NCI-H526 (cell line): ENCODE measurements at places on chromosomes 11 and 22.

DNA sequence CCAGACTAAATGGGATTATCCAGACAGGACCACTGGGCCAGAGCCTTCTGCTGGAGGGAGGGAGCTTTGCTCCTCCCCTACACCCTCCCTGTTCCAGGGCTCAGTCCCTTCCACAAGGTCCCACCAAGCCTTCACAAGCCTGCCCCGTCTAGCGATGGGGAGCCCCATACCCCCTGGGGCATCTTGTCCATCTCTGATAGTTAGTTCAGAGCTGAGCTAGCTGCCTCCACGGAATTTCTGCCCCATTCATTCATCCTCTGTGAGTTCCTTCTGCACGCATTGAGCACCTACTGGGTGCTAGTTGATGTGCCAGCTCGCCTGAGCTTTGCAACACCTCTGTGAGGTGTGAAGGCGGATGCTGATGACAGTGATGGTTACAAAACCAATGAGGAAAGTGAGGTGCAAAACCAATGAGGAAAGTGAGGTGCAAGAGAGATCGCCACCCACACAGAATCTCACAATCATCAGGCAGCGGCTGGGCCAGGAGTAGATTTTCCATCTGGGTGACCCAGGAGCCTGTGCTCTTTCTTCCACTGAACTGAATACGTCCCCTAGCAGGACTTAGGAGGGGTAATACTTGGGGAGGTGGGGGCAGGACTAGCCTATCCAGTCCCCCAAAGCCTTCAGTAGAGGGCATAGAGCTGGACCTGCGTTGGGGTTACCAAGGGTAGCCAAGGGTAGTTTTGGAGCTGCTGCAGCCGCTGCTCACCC is 21.5 kb upstream of the CBX7 start:
- no peak for DNase-seq

GRCh38 chr22:19126309-19127273 is 4.4 kb upstream of the DGCR2 start:
- DNase-seq = no peak

- peak; percentile 25 for DNase-seq
These were observed 65.5 kb upstream of the CHORDC1 start for GRCh38 chr11:90288212-90288821.

DNA sequence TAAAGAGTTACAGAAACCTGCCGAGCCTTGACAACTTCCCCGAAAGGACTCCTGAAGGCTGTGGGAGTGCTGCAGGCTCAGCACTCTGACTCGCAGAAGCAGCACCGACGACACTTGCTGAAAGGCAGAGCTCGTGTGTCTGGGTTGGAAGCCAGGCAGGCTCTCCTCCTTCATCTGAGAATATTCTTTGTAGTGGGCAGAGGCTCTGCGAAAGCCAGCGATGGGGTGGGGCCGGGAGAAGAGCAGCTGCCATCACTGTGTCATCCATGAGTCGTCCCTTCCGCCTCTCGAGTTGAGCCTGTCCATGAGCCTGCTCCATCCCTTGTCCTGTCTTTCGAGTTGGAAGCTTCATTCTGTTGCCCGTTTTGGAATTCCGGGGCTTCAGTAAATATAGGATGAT is 11.9 kb downstream of the GLB1L2 start:
- DNase-seq = no peak

DNA sequence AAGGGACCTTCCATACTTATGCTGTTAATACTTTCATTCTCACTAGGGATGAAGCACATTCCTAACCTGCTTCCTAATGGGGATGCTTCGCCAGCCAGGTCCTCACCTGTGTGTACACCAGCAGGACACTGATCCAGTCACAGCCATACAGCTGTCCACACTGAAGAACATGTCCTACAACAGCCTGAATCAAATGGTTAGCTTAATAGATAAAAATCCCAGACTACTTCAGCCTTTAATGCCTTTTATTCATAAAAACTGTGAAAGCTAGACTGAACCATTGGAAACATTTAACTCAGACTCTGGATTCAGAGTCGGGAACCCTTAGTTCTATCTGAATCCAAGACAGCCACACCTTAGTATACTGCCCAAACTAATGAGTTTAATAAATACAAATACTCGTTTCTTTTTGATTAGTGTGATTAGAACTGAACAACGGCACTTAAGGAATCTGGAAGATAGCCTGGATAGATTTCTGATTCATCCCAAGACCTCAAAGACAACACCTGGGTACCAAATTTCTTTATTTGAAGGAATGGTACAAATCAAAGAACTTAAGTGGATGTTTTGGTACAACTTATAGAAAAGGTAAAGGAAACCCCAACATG is 3.3 kb downstream of the FTH1 start:
- DNase-seq = no peak

- no peak for DNase-seq
These were observed at the start of gene ZNF280B for GRCh38 chr22:22508274-22509176. Gene ZNF280B (minus strand): TSS chr22:22508742. CDS start chr22:22489398, 19,344 bp downstream.

- no peak for DNase-seq
These were observed 2.6 kb upstream of the NCF4 start for GRCh38 chr22:36858156-36858555.

DNA sequence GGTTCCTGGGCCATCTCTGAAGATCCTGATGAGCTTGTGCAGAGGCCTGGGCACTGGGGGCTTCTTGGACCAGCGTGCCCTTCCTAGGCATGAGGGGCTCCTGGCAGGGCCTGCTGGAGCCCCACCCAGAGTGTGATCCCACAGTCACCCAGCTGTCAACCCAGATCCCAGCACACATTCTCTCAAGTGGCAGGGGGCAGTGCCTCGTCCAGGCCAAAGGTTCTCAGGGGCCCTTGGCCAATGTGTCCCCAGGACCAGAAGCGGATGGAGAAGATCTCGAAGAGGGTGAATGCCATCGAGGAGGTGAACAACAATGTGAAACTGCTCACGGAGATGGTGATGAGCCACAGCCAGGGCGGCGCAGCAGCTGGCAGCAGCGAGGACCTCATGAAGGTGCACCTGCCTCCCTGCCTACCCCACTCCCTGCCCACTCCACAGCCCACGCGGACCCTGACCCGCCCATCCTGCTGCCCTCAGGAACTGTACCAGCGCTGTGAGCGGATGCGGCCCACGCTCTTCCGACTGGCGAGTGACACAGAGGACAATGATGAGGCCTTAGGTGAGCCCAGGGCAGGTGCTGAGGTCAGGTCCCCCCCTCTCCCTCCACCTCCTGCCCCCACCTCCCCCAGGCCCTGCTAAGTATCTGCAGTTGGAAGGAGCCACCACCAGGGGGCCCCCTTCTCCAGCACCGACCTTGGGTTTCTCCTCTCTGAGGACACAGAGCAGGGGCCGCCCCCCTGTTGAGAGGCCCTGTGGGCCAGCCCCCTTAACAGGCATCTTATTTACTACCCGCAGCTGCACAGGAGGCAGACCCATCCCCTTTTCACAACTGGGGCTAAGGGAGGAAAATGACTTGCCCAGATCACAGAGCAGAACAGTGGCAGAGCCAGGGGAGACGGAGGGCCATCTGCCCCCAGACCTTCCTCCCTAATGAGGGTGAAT is 14.7 kb downstream of the GGA1 start:
- peak; percentile 46 for DNase-seq

DNA sequence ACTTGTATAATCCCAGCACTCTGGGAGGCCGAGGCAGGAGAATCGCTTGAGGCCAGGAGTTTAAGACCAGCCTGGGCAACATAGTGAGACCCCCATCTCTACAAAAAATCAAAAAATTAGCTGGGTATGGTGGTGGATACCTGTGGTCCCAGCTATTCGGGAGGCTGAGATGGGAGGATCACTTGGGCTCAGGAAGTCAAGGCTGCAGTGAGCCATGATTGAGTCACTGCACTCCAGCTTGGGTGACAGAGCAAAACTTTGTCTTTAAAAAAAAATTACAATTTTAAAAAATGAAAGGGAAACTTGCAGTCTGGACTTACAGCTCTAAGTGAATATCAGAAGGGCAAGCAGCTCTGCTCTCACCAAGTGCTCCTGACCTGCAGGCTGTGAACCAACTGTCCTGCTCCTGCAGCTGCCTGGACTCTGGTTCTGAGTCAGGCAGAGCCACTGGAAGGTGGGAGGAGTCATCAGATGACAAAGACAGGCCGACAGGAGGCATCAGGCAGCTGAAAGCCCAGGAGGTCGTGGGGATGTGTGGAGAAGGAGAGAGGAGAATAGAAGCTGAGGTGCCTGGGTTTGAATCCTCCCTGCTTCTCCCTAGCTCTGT is 9.6 kb downstream of the SMTNL1 start:
- DNase-seq = peak; percentile 15

- DNase-seq = no peak
These were observed 1.6 kb upstream of the DDX10 start for GRCh38 chr11:108663154-108663877.

GRCh38 chr11:126460417-126461095 is 105.1 kb downstream of the ST3GAL4 start:
- no peak for DNase-seq

GRCh38 chr11:128619540-128620308 is 32.4 kb upstream of the ETS1 start:
- DNase-seq = no peak
